ENCODE measurements at places on chromosomes 2 and 18.

DNA sequence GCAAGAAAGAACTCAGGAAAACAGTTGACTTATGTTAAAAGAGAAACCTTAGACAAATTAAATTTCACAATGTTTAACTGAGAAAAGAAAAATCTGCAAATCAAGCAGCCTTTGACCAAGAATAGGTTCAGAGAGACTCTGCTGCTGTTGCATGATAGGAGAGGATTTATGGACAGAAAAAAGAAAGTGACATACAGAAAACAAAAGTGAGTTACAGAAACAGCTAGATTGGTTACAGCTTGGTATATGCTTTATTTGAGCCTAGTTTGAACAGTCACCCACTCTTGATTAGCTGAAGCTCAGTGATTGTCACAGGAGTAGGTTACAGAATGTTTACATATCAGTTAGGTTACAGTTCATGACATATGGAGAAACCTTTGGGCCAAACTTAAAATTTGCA lies 258.2 kb upstream of the SPOPL start:
- H3K27ac ChIP-seq, result no peak overlapping the region
- DNase-seq, result no peak
- H3K4me3 ChIP-seq, result no peak overlapping the region
- no peaks in the 10 kb centered on the region for H3K36me3 ChIP-seq
- H3K27me3 ChIP-seq, result no peaks in the 10 kb centered on the region

DNA sequence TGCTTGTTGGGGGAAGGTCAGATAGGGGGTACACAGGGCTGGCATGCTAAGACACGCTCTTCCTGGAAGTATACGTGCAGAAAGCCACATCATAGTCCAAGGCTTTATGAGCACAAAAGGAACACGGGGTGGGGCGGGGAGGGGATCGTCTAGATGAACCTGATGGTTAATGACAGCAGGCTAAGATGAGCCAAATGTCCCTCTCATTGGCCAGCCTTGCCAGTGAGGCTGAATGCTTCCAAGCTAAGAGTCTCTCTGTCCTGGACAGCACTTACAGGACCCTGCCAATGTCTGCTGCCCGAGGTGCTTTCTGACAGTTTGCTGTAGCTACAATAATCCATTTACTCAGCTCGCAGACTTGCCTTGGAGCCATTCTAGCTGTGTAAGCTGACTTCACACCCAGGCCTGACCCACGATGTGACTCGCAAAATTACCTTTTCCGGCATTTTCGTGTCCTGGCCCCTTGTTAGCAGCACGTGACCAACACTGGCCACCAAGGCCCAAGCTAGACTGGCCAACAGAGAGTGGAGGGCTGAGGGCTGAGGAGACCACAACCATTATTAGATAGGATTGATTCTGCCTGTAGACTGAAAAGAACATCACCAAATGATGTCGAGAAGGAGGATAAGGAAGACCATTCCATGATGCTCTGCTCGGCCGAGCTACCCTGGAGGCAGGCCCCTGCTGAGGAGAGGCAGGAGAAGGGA lies 84.2 kb downstream of the MALT1 start:
- no peak overlapping the region for H3K27ac ChIP-seq
- no peaks in the 10 kb centered on the region for H3K36me3 ChIP-seq
- no peaks in the 10 kb centered on the region for H3K4me1 ChIP-seq
- no peak overlapping the region for H3K4me3 ChIP-seq
- DNase-seq, result no peak

- no peak overlapping the region for H3K4me3 ChIP-seq
- no peak for DNase-seq
- H3K4me1 ChIP-seq, result no peaks in the 10 kb centered on the region
- no peaks in the 10 kb centered on the region for H3K36me3 ChIP-seq
- H3K27ac ChIP-seq, result no peak overlapping the region
Measured at GRCh38 chr18:13232086-13232917, 13.7 kb downstream of the LDLRAD4 start.

DNA sequence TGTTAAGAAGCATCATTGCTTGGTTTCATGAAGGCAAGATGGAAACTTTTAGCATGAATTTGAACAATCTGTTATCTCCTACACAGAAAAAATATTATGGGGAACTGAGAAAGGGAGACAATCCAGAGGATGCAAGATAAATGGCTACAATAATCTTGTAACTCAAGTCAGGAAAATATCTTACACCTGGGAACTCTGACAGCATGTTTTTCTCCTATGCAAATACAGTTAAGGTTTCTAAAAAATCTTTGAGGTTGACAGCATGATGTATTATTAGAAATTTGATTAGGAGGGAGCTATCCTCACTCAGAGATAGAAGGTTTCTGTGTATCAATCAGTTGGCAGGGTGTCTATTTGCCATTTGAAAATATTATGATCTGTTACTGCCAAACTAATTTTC lies 75.6 kb downstream of the GPD2 start:
- no peak overlapping the region for H3K27ac ChIP-seq
- no peaks in the 10 kb centered on the region for H3K27me3 ChIP-seq
- no peak for DNase-seq

GRCh38 chr2:172215936-172216335 lies 113.2 kb upstream of the DLX2 start:
- no peaks in the 10 kb centered on the region for H3K36me3 ChIP-seq
- no peak overlapping the region for H3K27ac ChIP-seq
- no peaks in the 10 kb centered on the region for H3K27me3 ChIP-seq
- no peaks in the 10 kb centered on the region for H3K4me1 ChIP-seq

DNA sequence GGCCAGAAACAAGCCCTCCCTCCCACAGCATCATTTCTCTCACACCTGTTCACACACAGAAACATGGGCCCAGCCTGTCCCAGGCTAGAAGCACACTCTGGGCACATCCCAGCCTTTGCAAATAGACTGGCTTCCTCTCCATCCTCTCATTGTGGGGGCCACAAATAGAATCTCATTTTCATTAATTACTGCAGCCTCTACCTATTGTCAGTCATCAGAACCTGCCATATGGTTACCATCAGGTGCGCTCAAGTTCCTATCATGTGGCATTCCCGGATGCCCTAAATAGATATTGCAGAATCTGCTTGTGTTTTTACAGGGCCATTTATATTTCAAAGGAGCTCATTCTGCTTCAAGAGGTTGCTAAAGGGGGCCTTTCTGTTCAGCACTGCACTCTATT lies 460.7 kb downstream of the BCL11A start:
- no peaks in the 10 kb centered on the region for H3K27me3 ChIP-seq
- no peak overlapping the region for H3K27ac ChIP-seq

DNA sequence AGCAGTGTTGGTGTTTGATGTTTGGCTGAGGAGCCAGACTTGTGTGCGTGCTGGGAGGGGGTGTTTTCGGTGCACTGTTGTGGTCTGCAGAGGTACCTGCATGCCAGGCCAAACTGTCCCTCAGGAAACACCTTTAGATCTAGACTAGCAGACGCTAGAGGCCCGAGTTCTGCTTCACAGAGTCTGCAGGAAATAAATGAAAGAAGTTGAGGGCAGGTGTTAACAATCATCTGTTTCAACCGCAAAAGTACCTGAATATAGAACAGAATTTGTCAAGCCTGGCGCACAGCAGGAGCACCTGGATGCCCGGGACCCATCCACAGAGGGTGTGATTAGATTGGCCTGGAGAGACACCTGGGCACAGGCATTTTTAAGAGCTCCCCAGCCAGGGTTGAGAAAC lies 40.5 kb upstream of the REL start:
- H3K27me3 ChIP-seq, result no peaks in the 10 kb centered on the region
- no peak overlapping the region for H3K27ac ChIP-seq

- H3K36me3 ChIP-seq, result no peaks in the 10 kb centered on the region
- no peak for DNase-seq
- H3K27me3 ChIP-seq, result no peaks in the 10 kb centered on the region
- H3K4me1 ChIP-seq, result no peaks in the 10 kb centered on the region
- H3K27ac ChIP-seq, result no peak overlapping the region
- no peak overlapping the region for H3K4me3 ChIP-seq
Measured at GRCh38 chr2:231431606-231432005, 32.7 kb downstream of the NCL start.

DNA sequence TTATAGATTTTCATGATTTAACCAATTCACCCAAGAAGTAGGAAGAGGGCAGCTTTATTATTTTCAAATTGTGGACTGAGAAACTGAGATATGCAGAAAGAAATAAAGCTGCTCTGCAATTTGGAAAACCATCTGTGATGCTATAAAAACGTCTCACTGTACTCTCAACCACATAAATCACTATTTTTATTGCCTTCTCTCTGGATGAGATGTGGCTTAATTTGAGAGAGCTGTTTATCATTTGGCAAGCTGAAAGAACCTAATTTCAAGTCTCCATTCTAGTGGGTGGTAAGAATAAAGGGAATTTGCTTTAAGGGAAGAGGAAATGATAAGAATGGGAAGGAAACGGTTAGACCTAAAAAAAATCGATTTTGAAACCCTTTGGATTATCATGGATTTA lies 49.9 kb upstream of the CYP1B1 start:
- no peaks in the 10 kb centered on the region for H3K4me1 ChIP-seq
- H3K36me3 ChIP-seq, result no peaks in the 10 kb centered on the region
- H3K4me3 ChIP-seq, result no peak overlapping the region
- no peak for DNase-seq
- H3K27me3 ChIP-seq, result no peaks in the 10 kb centered on the region
- H3K27ac ChIP-seq, result no peak overlapping the region

DNA sequence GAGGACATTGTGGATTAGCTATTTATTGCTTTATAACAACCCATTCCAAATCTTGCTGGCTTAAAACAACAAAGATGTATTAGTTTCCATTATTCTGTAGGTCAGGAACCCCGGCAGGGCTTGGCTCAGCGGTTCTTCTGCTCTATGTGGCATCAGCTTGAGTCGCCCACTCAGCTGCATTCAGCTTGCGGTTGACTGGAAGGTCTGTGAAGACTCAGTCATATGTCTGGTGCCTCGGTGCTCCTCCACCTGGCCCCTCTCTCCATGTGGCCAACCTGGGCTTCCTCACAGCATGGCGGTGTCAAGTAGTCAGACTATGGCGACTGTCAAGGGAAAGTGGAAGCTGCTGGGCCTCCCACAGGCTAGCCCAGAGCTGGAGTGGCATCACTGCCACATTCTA lies 48.6 kb downstream of the EMILIN2 start:
- H3K27me3 ChIP-seq, result no peaks in the 10 kb centered on the region
- DNase-seq, result no peak
- H3K4me3 ChIP-seq, result no peak overlapping the region
- no peaks in the 10 kb centered on the region for H3K4me1 ChIP-seq
- no peak overlapping the region for H3K27ac ChIP-seq

DNA sequence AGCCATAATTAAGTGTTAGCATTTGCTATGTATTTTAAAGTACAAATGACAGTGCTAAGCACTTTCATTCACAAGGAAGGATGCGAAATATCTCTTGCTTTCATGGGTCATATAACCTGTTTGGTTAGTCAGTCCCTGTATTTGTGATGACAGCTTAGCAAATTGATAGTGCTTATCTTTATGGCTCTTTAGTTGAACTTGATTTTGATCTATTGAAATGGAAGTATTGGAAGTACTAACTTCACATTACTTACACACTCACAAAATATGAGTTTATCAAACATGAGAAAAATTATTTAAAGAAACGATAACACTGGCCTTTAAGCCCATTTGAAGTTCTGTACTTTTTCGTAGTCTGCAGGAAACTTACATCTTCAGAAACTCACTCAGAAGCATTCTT lies 97.4 kb upstream of the NEUROD1 start:
- no peak for DNase-seq
- H3K36me3 ChIP-seq, result no peaks in the 10 kb centered on the region
- no peaks in the 10 kb centered on the region for H3K4me1 ChIP-seq
- no peak overlapping the region for H3K4me3 ChIP-seq

DNA sequence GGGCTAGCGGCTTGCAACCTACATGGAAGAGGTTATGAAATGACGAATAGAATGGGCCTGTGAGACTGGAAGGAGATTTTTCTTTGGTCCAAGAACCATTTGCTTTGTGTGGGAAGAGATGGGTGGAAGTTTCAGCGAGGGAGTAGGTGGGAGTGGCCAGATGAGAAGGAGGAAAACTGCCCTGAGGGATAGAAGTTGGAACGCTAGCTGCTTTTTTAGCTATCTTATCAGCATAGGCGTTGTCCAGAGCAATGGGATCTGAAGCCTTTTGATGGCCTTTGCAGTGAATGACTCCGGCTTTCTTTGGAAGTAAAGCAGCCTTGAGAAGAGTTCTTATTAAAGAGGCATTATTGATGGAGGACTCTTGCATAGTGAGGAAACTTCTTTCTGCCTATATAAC lies 52.4 kb downstream of the SPTBN1 start:
- H3K36me3 ChIP-seq, result no peaks in the 10 kb centered on the region
- no peak for DNase-seq
- no peak overlapping the region for H3K27ac ChIP-seq
- H3K4me1 ChIP-seq, result no peaks in the 10 kb centered on the region
- H3K27me3 ChIP-seq, result no peaks in the 10 kb centered on the region

- no peaks in the 10 kb centered on the region for H3K27me3 ChIP-seq
- no peak overlapping the region for H3K27ac ChIP-seq
- DNase-seq, result no peak
Measured at GRCh38 chr2:39772086-39772811, 6.8 kb downstream of the THUMPD2 start.

GRCh38 chr2:141182246-141182645 lies 948.6 kb downstream of the LRP1B start:
- no peaks in the 10 kb centered on the region for H3K4me1 ChIP-seq
- no peaks in the 10 kb centered on the region for H3K27me3 ChIP-seq
- H3K27ac ChIP-seq, result no peak overlapping the region
- DNase-seq, result no peak
- H3K4me3 ChIP-seq, result no peak overlapping the region

- no peak overlapping the region for H3K27ac ChIP-seq
- no peaks in the 10 kb centered on the region for H3K4me1 ChIP-seq
- DNase-seq, result no peak
- H3K27me3 ChIP-seq, result no peaks in the 10 kb centered on the region
- peaks cover 9% of the 10 kb centered on the region for H3K36me3 ChIP-seq
Measured at GRCh38 chr2:73759285-73759764, 20.6 kb downstream of the DUSP11 start.

GRCh38 chr2:22748909-22749308 lies 636.1 kb upstream of the KLHL29 start:
- no peaks in the 10 kb centered on the region for H3K36me3 ChIP-seq
- H3K27ac ChIP-seq, result no peak overlapping the region
- no peaks in the 10 kb centered on the region for H3K4me1 ChIP-seq
- DNase-seq, result no peak

DNA sequence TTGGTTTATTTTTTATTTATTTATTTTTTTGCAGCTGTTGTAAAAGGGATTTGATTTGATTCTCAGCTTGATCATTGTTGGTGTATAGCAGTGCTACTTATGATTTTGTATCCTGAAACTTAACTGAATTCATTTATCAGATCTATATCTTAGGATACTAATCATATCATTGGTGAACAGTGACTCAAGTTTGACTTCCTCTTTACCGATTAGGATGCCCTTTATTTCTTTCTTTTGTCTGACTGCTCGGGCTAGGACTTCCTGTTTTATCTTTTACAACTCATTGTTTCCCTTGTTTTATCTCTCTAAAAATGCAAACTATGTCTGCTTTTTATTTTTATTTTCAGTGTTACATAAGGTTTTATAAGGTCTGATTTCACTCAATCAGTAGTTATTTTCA lies 23.6 kb downstream of the SP100 start:
- H3K27me3 ChIP-seq, result no peaks in the 10 kb centered on the region
- no peak for DNase-seq
- H3K4me1 ChIP-seq, result no peaks in the 10 kb centered on the region
- H3K27ac ChIP-seq, result no peak overlapping the region
- H3K36me3 ChIP-seq, result peaks cover 7% of the 10 kb centered on the region

All from right lobe of liver (tissue), 6 donors.